ENCODE measurements at places on chromosomes 16 and 17. TPM values are rescaled to one million over a fixed set of nuclear protein-coding genes. Genes with fewer than 3 reads are reported as not detected.

DNA sequence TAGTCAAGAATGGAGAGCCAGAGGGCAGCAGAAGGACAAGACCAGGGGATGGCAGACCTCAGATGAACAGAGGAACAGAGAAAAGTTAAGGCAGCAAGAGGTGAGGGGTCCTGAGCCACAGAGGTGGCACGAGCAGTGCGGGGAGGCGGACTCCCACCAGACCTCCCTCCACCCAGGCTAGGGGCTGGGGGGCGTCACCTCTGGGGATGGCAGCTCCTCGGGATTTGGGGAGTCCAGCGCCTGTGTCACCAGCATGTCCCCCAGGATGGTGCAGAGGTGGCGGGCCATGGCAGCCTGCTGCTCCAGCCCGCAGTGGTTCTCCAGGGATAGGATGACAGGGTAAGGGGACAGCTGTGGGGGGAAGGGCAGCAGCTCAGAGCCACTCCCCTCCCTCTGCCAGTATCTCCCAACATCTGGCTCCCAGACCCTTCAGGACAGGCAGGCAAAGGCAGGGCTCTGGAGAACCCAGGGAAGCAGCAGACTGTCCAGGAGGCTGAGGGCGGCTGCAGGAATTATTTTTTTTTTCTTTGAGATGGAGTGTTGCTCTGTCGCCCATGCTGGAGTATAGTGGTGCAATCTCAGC lies 15.8 kb downstream of the PLCD3 start:
- no peak for DNase-seq

GRCh38 chr16:89601906-89602272 lies 11.6 kb upstream of the DPEP1 start:
- no peak for DNase-seq

DNA sequence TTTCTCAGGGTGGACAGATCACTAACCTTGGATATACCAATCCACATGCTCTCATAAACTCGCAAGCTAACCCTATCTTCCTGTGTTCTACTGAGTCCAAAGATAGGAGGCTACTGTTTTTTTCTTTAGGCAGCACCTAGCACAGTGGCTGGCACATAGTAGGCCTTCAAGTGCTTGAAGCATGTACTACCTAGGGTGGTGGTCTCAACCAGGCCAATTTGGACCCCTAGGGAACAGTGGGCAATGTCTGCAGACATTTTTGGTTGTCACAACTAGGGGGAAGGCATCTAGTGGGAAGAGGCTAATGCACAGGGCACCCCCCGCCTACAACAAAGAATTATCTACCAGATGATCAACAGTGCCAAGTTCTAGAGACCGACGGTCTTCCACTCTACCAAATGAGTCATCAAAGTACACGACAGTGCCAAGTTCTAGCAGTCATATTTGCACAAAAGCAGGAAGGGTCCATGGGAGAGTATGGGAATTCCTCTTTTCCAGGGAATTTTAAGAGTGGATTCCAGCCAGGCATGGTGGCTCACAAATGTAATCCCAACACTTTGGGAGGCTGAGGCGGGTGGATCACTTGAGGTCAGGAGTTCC lies 390.3 kb downstream of the SLC39A11 start:
- DNase-seq: no peak

DNA sequence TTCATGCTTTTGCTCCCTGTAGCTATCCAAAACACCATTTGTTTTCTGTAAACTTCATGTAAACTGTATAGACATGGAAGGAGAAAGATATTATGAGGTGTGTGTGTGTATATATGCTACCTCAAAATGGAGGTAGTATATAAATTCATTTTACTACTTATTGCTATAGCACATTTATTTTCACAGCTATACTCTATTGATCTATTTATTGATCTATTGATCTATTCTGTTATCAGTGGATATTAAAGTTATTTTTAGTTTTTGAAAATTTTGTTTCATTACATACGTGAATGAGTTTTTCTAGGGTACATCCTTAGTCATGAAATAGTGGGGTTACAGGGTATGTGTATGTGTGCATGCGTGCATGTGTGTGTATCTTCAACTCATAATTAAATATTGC lies 15.5 kb downstream of the ZNRF1 start:
- no peak for DNase-seq

DNA sequence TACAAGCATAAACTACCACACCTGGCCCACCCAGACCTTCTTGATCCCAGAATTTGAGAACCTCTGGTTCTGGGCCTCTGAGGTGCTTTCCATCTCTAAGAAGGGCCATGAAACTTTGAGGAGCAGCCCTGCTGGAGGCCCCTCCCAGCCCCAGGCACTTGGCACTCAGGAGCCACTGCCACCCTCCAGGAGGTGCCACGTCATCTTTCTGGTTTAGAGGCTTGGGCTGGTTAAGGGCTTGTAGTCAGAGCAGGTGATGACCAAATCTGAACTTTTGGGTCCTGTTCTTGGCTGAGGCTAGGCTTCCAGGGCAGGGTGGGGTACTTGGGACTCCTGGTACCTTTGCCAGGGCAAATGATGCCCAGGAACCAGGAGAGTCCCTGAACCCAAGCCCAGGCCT lies 13.8 kb upstream of the DLX4 start:
- no peak for DNase-seq

- DNase-seq: no peak
Observed at GRCh38 chr17:52505601-52506000, 347.1 kb upstream of the CA10 start.

The RNF112 gene
- 3.9 TPM for total RNA-seq

The CMTM2 gene
- total RNA-seq: 1.5 TPM

The CCL3 gene
- total RNA-seq: 39.9 TPM

The ZNF624 gene
- 17.1 TPM for total RNA-seq
